Activated naive CD4-positive, alpha-beta T cell treated with anti-CD3 and anti-CD28 coated beads, Interleukin-2, amount 50 U/mL, for 72 hours (primary cell): ENCODE measurements at places on chromosomes 2 and 18.

DNA sequence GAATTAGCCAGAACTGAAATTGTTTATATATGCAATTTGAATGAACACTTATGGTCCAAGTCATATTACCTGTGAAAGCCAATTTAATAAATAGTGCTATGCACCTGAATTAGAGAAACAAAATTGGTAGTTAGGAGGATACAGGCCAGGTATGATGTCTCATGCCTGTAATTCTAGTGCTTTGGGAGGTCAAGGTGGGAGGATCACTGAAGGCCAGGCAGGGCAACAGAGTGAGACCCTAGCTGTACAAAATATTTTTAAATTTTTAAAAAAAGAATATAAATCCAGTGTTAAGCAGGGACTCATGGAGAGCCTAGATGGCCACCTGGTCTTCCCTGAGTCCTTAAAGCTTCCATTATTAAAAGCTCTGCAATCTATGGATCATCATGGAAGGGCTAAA, 7.3 kb upstream of the PSTPIP2 start:
- DNase-seq, result no peak

DNA sequence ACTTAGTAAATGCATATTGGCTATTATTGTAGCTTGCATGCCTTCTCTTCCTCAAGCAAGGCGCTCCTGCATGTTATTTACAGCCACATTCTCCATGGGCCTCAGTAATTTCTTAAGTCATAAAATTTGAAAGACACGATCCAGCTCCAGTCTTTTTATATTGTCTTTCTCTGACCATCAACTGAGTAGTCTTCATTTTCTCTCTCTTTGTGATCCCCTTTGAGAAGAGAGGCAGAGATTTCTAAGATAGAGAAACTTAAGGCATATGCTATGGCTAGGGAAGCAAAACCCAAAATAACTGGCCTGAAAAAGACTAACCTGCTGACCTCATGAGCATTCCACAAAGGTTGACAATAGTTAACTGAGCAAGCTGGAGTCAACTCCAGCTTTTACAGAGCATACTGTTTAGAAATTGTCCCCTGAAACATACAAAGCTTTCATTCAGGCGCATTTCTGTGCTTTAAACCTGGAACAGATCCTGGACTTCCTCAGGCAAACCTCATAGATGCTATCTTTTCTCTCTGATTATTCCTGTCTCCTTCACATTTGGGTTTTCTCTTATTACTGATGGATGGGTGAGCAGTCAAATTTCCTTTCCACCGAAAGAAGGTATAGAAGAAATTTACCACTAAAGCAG, 4.6 kb downstream of the DPP4 start:
- DNase-seq, result no peak

DNA sequence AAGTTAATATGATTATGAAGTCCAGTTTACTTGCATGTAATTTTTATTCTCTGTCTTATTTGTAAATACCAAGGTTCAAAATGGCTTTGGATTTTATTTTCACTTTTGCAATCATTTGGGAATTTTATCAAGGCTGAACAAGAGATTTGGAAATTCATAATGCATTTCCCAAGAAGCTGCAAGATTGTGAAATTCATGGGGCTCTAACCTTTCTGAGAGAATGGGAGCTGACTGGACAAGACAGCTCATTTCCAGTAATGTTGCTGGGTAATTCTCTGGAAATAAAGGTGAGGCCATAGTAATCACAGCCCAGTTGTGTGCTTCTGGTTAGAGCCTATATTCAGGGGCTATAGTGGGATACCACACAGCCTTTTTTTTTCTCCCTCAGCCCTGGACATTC, 21.5 kb upstream of the NABP1 start:
- DNase-seq, result no peak

GRCh38 chr18:23226930-23227725, 91.8 kb downstream of the CABLES1 start:
- no peak for DNase-seq

GRCh38 chr2:68320118-68320641, 431 bp upstream of the CNRIP1 start:
- DNase-seq, result no peak

GRCh38 chr2:156890529-156891148, 366.9 kb upstream of the GALNT5 start:
- DNase-seq, result no peak

DNA sequence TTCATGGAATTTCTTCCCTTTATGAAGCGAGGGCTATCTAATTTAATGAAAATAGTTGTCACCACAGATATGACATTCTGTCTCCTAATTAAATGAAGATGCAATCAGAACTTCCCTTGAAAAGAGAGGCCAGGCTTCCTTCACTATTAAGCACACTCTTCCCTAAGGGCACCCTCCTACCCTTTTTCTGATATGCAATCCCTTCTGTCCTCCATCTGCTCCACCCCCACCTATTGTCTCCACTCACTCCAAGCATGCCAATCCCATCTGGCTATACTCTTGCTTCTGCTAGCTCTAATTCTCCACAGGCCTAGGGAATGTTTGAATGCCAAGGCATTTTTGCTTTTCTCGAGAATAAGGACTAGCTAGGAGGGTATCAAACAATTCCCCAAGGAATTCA, 818.4 kb upstream of the FSHR start:
- no peak for DNase-seq

GRCh38 chr2:30683236-30683956, 123.8 kb downstream of the CAPN13 start:
- DNase-seq, result no peak

GRCh38 chr2:67671464-67672450, 274.6 kb downstream of the ETAA1 start:
- DNase-seq, result no peak

DNA sequence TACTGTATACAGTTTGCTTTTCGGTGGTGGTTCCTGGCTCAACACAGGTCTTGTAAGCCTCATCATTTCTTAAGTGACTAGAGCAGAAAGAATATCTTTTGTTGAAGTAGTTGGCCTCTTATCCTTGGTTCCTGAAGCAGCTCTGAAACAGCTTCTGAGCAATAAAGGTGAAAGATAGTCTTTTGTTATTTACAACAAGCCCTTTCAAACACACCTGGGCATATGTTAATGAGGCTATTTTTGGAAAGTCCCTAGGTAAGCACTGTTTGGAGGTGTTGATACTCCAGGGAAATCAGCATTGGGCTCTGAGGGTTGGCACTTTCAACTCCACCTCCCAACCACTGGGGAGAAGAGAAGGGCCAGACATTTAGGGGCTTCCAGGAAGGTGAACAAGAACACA, 211.0 kb downstream of the MCFD2 start:
- no peak for DNase-seq

DNA sequence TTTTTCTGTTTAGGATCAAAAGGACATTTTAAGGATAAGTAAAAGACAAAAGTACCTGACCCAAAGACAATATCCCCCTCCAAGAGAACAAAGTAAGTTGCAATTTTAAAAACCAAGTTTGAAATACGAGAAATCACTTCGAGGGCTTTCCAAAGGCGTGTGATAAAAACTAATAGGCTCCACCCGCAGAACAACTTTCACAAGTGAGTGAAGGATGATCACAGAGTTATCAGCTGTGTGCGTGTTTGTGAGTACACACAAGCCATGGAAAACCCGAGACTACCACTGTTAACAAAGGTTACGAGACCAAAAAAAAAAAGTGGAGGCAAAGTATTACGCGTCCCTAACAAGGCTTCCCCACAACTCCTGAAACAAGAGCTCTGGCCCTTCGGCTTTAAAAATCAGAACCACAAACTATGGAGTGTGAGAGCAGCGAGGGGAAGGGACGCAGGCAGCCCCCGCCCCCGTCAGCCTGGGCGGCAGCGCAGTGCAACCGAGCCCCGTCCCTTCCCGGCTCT, 719 bp downstream of the SMAD2 start:
- DNase-seq, result no peak

DNA sequence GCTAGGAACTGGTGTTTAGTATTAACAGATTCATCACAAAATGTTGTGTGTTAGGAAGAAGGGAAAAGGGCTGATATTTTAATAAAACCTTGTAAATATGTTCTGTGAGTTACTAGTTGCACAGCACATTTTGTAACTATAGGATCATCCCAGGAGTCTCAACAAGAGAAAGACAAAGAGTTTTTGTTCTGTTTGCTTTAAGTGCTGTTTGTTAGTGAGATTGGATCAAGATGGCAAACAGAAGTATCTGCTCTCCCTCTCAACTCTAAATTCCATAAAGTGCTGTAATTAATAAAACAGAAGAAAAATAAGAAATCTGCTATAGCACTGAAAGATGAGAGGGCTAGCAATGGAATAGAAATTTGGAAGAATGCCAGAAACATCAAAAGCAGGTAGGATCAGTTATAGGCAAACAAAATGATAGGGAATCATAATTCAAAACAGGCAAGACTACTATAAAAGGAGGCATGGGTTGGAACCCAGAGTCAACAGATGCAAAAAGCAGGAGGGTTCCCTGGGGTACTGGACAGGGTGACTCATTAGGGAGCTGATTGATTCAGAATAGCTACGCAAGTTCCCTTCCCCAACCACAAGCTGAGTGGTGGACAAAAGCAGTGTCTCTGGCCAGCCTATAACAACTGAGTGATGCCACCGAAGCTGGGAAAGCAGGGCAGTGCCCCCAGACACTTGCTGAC, 75.8 kb downstream of the DYNC1I2 start:
- DNase-seq, result no peak

DNA sequence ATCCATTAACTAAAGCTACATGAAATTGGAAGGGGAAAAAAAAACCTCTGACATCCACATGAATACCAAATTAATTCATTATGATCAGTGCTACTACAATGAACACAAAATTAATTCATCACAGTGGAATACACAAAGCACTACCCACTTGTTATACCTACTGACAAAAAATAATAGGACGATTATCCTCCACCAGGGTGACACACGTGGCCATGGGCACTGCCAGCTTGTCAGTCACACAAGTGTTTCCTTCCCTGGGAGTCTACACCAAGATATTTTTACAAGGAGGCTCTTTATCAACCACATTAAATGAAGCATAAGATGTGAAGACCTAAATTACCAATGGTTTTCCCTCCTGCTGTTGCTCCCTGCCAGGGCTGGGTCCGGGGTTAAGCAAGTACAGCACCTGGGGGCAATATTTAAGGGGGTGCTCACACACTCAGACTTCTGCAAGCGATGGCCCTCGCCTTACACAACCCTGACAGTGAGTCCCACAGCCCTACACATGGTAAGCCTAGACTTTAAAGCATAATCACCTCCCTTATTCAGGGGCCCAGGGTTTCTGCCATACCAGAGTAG, 90.1 kb downstream of the TCF4 start:
- no peak for DNase-seq

GRCh38 chr18:9825571-9826073, 60.2 kb upstream of the TXNDC2 start:
- DNase-seq, result no peak

DNA sequence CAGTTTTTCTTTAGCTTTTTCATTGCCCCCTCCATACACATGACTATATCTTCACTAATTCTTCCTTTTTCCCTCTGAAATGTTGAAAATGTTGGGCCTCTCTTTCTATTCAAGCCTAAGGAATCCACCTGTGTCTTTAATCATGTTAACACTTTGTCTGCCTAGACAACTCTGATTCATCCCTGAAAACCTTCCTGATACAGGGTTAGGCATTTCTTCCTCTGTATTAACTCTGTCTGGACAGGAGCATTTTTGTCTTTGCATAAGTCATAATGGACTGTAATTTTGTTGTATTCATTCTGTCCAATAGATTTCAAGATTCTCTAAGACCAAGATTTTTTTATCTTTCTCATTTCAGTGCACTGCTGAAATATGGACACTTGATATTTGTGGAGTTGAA, 297.3 kb downstream of the IKZF2 start:
- no peak for DNase-seq

- no peak for DNase-seq
Observed at GRCh38 chr2:99555404-99555803, 65.6 kb upstream of the REV1 start.

GRCh38 chr18:58649966-58650816, 21.1 kb upstream of the MALT1 start:
- peak; percentile 38 for DNase-seq

DNA sequence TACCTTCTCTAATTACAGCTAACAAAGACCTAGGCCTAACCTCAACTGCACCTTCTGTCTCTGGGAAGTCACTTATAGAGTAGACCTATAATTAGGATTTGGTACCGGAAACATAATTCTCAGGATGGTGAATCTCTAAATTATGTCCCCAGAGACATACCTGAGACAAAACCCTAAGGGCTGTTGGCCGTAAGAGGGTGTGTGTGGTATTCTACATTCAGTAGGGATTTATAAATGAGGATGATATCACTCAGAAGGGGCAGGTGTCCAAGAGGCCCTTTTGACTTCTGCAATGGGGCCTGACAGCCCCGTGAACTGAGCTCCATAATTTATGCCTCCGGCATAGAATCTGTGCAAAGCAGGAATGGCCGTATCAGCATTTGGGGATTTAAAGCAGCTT, 13.5 kb upstream of the DARS1 start:
- no peak for DNase-seq

DNA sequence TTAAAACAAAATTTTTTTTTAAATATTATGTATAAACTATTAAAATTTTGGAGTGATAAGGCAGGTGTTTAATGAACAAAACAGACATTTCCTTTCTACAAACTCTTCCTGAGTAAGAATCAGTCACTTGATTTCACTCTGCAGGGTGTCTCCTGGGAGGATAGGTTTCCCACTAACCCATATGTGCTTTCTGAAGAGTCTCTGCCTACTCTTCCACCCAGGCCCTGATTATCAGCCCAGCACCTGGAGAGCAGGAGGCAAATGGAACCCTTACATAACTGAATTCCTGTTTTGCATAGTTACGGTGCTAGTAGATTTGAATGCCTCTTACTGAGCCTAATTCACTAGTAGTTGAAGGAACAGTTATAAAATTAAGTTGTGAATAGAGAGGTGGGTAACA, 1718.6 kb downstream of the SUCLG1 start:
- DNase-seq, result no peak

DNA sequence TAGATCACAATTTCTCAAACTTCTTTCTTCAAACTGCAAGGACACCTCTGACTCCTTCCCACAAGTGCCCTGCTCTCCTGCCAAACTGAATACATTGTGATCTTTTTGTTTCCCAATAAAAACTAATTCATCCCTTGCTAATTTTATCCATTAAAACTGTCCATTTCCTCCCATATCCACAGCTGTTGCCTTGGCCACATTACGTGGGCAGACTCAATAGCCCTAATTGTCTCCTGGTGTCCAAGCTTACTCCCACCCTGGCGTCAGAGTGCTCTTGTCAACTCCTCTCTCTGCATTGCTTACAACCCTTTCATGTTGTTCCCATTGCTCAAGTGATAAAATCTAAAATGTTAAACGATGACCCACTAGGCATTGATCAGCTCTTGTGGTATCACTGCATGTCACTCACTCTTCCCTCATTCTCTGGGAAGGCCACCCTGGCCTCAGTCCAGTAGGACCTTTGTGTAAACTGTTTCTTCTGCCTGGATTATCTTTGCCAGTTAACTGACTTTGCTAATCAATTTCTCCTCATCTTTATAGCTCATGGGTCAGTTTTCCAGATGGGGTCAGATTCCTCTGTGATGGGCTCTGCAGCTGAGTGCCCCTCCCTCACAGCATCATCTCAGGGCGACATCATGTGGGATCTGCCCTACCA, 525.0 kb downstream of the SLC4A3 start:
- no peak for DNase-seq

- no peak for DNase-seq
Observed at GRCh38 chr2:219877728-219878127, 250.3 kb downstream of the SLC4A3 start.

- no peak for DNase-seq
Observed at GRCh38 chr2:17479875-17480274, 38.4 kb downstream of the RAD51AP2 start.
